Endothelial cell of umbilical vein (primary cell): ENCODE measurements at places on chromosomes 4 and X. TPM values are rescaled to one million over a fixed set of nuclear protein-coding genes. Genes with fewer than 3 reads are reported as not detected.

The MND1 gene
- 7.7 and 8.2 TPM in 2 replicates for total RNA-seq

The UGT2B11 gene
- total RNA-seq, result not detected in 2 replicates

The EDA2R gene
- total RNA-seq, result 0.39 and 1.9 TPM in 2 replicates

The TEC gene
- total RNA-seq, result 0.86 and 0.97 TPM in 2 replicates

The ZRSR2 gene
- 8.1 and 9.4 TPM in 2 replicates for total RNA-seq
